HuH-7 (cell line): ENCODE measurements at places on chromosomes 1 and 21.

DNA sequence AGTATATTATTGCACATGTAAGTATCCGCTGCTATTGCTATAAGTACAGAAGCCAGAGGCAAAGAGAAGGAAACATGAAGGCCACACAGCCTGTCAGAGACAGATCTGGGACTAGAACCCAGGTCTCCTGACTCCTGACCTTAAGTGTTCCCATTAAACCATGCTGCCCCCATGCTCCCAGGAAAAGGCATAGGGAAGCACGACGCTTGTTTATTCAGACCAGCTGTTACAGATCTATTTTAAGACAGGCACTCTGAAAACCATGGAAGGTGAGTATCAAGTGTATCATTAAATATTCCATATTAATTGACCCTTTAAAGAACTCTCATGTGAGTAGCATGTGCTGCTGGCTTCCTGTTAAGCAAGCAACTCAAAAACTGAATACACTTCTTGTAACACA lies 11.4 kb downstream of the VAV3 start:
- DNase-seq = no peak

DNA sequence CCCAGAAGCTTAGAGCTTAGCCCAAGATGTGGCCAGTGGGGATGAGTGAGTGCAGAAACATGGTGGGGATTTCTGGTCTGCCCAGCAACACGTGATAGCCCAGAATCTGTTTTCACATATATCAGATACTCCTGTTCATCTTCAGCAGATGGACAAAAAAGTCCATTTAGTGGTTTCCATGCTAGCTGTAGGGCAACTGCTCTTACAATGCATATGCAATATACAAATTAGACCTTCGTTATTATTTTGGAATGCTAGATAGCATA lies 96.9 kb upstream of the SGIP1 start:
- DNase-seq = no peak

GRCh38 chr1:161506336-161507223 lies 1.3 kb downstream of the FCGR2A start:
- no peak for DNase-seq

DNA sequence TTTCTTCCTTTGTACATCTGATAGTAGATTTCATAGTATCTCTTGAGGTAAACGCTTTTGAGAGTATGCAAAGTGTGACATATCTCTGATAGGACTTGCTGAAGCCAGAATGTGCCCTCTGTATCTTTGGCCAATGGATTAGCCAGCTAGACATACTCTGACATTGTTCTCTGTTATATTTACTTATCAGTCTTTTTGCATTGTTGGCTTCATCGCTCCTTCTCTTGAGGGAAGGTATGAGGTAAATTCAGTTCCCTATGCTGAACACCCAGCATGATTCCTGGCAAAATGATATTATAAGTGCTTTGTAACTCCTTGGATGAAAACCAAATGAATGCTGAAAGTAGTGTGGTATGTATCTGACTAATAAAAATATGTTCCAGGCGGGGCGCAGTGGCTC lies 163.2 kb upstream of the CACYBP start:
- no peak for DNase-seq

DNA sequence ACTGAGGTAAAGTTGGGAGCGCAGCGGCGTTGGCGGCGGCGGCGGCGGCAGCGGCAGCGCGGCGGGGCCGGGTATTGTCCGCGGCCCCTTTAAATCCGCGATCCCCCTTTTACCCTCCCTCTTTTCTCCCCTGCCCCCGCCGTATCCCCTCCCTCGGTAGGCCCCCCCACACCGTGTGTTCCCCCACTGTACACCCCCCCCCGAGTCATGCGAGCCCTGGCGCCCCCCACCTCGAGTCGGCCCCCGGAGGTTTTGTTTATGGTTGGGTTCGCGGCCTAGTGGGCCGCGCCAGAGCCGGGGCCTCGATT lies 169 bp downstream of the UBAP2L start:
- DNase-seq = no peak

- no peak for DNase-seq
These were observed 14.4 kb downstream of the PPFIA4 start for GRCh38 chr1:203040513-203041275.

GRCh38 chr1:179817789-179818188 lies 59.8 kb downstream of the TOR1AIP2 start:
- DNase-seq = no peak

DNA sequence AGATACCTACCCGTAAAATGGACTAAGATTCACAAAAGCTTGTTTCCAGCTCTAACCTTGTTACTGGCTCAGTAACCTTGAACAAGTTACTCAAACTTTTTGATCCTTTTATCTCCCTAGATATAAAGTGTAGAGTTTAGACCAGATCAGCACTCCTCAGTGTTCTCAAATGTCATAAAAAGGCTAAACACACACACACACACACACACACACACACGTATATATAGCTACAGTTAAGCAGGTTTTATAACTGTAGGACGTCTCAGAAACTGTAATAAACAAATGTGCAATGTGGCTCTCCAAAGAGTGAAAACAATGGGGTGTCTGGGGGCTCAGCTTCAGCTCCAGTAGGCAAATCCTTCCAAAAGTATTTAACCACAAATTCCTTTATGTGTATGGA lies 34.0 kb downstream of the KCNJ15 start:
- no peak for DNase-seq

- no peak for DNase-seq
These were observed 42.3 kb upstream of the HAO2 start for GRCh38 chr1:119326251-119326650.

DNA sequence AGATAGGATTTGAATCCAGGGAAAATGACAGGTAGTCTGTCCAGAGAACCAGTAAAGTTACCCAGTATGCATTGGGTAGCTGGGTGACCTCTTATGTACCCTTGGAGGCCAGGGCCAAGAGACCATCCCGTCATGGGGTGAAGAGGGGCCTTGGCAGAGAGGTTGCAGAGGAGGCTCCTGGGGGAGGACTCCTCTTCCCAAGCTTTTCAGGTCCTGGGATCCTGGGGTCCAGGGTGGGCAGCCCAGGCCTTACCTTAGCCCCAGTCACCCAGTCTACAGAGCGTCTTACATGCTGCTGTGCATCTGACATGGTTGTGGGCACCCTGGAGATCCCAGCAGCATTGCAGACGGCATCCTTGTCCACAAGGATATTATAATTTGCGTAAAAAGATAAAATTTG lies 14.0 kb downstream of the PMF1 start:
- no peak for DNase-seq

DNA sequence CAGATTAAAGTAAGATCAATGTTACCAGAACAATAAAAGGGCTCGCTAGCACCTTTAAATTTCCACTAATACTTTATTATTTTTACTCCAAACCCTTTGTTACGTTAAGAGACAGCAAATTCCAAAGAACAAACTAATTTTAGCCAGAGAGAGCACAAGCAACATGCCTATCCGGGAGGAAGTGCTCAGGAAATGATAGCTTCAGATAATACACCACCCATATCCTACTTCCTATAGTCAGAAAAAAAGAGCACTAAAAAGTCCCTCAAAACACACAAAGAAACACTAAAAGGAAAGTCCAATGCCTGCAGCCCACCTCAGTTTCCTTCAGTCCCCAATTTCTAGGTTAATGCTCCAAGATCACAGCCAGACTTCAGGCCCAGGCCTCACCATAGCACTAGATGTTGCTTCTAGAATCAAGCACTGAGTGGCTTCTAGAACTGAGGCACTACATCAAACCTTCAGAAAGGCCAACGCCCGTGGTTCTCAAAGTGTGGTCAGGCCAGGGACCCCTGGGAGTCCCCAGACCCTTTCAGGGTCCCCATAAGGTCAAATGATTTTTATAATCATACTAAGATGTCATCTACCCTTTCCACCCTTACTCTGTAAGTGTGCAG lies 142.6 kb downstream of the PSMG1 start:
- no peak for DNase-seq

- no peak for DNase-seq
These were observed 51.3 kb downstream of the TEX35 start for GRCh38 chr1:178564086-178564782.

- no peak for DNase-seq
These were observed 35.6 kb downstream of the C8A start for GRCh38 chr1:56890229-56890628.

GRCh38 chr1:55216096-55216495 lies 932 bp upstream of the USP24 start:
- DNase-seq = peak; percentile 22

GRCh38 chr1:27569088-27569460 lies 34.9 kb downstream of the AHDC1 start:
- DNase-seq = no peak

DNA sequence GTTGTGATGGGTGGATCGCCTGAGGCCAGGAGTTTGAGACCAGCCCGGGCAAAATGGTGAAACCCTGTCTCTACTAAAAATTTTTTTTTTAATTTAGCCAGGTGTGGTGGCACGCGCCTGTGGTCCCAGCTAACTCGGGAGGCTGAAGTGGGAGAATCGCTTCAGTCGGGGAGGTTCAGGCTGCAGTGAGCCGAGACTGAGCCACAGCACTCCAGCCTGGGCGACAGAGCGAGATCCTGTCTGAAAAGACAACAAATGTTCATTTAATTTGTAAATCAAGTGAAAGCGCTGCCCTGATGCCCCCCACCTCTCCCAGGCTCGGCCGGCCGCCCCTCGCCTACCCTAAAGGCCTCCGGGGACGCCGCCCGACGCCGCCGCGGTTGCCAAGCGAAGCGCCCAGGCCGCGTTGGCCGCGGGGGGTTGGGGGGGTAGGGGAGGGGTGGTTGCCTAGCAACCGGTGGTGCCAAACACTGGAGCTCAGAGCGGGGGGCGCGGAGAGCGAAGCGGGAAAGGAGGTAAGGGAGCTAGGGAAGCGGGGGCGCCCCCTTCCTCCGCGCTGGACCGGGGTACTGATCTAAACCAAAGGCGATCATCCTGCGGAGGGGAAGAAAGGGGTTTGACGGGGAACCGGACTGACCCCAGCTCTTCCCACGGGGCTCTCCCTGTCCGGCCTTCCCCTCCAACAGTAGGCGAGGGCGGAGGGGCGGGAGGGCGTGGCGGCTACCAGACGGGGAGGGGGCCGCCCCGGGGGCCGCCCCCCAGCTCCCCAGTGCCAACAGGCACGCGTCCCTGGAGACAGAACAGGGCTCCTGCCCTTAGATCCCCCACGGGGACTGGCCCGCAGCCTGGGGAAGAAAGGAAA lies at the start of gene TEKT2:
TEKT2 (plus strand) TSS at position 460 of the 862 bp plus-strand sequence. CDS start 828 bp downstream, outside the sequence.
- DNase-seq = no peak

- DNase-seq = no peak
These were observed 22.9 kb upstream of the DIP2A start for GRCh38 chr21:46435786-46436227.

- DNase-seq = no peak
These were observed 53.0 kb downstream of the RERE start for GRCh38 chr1:8764293-8764937.
